T-helper 17 cell (primary cell): ENCODE measurements at places on chromosomes 7 and 10. TPM values are rescaled to one million over a fixed set of nuclear protein-coding genes. Genes with fewer than 3 reads are reported as not detected.

RASA4B gene
- total RNA-seq = 23.7 TPM

DNA sequence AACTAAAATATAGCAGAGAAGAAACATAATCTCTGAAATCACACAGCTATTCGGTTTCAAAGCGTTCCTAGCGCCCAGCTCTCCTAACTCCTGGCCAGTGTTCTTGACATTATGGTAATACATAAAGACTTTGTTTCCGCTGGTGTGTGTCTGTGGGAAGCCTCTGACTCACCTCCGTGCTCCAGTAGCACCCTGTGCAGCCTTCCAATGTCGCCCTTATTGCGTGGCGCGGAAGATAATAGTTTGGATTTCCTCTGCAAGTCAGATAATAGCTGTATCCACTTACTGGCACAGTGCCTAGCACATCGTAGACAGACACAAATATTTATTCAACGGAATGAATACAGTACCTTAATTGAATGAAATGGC, 570 bp downstream of the BMS1 start:
- DNase-seq = no peak

GRCh38 chr7:18461785-18462467, 33.6 kb upstream of the HDAC9 start:
- DNase-seq = no peak

GRCh38 chr7:48154792-48155413, 16.4 kb upstream of the ABCA13 start:
- peak; percentile 11 for DNase-seq

- no peak for DNase-seq
These were observed 10.8 kb upstream of the POLM start for GRCh38 chr7:44093102-44093641.

SPDYE3 gene
- total RNA-seq = not detected

C10orf67 gene
- 0.26 TPM for total RNA-seq

RNLS gene
- 1.8 TPM for total RNA-seq

GFRA1 gene
- total RNA-seq = not detected

DNA sequence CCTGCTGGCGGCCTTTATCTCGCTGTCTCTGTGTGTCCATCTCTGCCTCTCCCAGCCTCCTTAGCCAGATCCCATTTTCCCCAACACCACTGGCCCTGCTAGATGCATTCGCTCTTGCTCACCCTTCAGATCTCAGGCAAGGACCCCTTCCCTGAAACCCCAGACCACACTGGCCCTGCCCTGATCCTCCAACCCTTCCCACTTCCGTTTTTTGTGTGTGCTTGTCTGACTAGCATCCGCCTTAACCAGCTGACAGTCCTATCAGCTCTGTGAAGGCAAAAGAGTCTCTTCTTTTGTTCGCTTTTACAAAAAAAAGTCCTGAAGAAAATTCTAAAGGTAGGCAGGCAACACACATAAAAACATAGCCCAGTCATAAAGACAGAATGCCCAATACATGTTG, 28.7 kb downstream of the CHST15 start:
- no peak for DNase-seq

DNA sequence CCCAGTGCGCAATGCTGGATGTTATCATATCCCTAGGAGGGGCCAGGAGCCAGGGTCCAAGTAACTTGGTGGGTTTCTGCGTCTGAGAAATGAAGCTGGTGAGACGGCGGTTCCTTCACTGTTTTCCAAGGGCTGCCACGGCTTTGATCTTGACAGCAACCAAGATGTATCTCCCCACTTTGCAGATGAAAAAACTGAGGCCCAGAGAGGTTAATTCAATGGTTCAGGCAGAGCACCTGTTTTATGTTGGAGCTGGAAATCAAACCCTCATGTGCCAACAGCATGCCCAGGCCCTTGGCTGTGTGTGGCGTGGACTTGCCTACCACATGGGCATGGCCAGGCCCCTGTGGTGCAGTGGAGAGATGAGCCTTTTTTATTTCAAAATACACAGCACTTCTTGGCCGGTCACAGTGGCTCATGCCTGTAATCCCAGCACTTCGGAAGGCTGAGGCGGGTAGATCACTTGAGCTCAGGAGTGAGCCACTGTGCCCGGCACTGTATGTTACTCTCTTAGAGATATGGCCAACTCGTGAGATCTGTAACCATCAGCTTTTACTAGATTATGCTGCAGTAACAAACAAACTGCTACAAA, 225.2 kb upstream of the SH2B2 start:
- DNase-seq = no peak

- no peak for DNase-seq
These were observed 79.1 kb downstream of the RAMP3 start for GRCh38 chr7:45236666-45237065.

AGR2 gene
- not detected for total RNA-seq

- no peak for DNase-seq
These were observed 150.2 kb upstream of the CDK1 start for GRCh38 chr10:60627778-60628748.

CC2D2B gene
- total RNA-seq = 0.55 TPM

DNA sequence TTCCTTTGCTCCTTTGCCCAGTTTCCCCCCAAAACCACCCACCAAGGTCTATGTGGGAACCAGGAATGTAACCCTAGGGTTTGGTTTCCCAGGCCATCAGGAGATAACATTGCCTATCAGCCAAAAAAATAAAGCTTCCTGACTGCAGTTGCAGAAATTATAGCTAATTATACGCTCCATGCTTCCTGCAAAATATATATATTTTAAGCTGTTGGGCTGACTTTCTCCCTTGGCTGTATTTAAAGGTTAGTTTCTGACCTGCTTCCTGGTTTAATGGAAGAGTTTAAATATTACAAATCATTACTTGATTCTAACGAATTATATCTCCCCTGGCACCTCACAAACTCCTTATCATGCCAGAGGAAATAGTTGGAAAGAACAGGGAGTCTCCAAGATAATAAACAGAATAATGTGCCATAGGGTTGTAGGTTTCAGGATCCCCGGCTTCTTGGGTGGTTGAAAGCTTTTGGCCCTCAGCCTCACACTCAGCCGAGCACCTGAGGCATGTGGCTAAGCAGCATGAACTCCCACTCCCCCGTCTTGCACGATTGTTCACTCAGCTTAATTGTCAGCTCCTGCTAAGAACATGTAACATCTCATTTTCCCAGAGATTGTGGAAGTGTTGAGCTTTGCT, 79.9 kb downstream of the FZD1 start:
- DNase-seq = no peak

- DNase-seq = no peak
These were observed 424.6 kb downstream of the PAXIP1 start for GRCh38 chr7:154578336-154578735.

- DNase-seq = no peak
These were observed 27.4 kb upstream of the PLA2G12B start for GRCh38 chr10:72981882-72982529.

DNA sequence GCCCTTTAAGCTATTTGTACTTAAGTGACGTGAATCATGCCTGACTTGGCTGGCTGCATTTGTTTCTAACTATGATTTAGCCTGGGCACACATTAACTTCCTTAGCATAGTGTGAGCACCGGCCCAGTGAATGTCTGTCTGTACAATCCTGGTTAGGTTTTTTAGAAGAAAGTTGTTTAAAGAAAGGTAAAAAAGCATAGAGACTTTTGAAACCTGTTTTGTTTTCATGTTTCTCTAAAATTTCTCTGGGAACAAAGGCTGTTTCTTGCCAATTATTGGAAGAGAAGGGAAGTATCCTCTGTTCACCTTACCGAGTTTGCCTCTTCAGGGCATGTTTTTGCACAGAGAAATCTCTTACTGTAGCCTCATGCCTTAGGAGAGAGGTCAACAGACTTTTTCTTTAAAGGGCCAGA, 42.9 kb upstream of the MET start:
- DNase-seq = no peak

- DNase-seq = no peak
These were observed 17.3 kb downstream of the IL2RA start for GRCh38 chr10:6044751-6045313.

GRCh38 chr7:46239846-46240245, 318.8 kb upstream of the IGFBP3 start:
- DNase-seq = no peak

- DNase-seq = no peak
These were observed 630.1 kb downstream of the SORCS1 start for GRCh38 chr10:106534441-106534840.

- no peak for DNase-seq
These were observed 39.6 kb downstream of the CUL2 start for GRCh38 chr10:35050568-35050967.

GRCh38 chr10:44520651-44521050, 135.8 kb upstream of the CXCL12 start:
- no peak for DNase-seq

GRCh38 chr7:82700741-82701140, 257.2 kb upstream of the CACNA2D1 start:
- DNase-seq = no peak

SMO gene
- total RNA-seq = not detected

UCN3 gene
- not detected for total RNA-seq

DNA sequence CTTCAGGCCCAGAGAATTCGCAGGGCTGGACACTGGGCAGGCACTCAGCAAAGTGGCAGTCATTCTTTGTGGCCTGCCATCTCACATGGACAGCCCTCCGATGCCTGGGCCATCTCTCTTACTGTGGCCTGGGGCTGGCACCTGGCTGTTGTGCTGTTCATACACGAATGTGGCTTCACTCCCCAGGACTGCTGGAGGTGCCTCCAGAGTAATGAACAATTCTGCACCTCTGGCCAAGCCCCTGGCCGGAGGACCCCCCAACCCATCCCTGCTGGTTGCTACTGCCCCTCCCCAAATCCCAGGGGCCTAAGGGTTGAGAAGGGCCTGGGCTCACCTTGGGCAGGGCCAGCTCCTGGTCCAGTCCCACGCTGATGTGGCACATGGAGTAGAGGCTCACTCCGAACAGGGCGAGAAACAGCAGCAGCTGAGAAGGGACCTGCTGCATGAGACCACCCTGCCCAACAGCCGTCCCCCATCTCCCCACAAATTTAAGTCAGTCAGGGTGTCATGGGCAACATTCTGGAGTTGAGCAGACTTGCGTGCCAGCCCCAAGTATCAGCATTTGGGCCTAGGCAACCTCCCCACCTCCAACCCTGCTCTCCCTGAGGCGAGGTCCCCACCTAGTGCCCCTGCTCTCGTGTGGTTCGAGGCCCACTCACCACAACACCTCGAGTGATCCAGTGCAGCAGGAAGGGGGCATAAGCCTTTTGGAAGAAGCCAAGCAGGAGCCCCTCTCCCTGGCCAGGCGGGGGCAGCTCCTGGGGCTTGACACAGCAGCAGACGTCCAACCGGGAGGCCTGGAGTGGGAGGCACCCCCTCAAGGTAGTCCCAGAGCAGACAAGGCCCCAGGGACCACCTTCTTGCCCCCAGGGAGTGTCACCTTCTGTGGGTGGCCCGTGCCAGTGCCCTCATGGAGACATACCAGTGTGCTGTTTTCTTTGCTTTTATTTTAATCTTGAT, 9.4 kb downstream of the NPC1L1 start:
- no peak for DNase-seq

OR6B1 gene
- not detected for total RNA-seq

- no peak for DNase-seq
These were observed 6.4 kb downstream of the IGFBP1 start for GRCh38 chr7:45894665-45895062.
